Aorta (tissue), 5 donors: ENCODE measurements at places on chromosomes 11 and 22. TPM values are rescaled to one million over a fixed set of nuclear protein-coding genes. Genes with fewer than 3 reads are reported as not detected.

DNA sequence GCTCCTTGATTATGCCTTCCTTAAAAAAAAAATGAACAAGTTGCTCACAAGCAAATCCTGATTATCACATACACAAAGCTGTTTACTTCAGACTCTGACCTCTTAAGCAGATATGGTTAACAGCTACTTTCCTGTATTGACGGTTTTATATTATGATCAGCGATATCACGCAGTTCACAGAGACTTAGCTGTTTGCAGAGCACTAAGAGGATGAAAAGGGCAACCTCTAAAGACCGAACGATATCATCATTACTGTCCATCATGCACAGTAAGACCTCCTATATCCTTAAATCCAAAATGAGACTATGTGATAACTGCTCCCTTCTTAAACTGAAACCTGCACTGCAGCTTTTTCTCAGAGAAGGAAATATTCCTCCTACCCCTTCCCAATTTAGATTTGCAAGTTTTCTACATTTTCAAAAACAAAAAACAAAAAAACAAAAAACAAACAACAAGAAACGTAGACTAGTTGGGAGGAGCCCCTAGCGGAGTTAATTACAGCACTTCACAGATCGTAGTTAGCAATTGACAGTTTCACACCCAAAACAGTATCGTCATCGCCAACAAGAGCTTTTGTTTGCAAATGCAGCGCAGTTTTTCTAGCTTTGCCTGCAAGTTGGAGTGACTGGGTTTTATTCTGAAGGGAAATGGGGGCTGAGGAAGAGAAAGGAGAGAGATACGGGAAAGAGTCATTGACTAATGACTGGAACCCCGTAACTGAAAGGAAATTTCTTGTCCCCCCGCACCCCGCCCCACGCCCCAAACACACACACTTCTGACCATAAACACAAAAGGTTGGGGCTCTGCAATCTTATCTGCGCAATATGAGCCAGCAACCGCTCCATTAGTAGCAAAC, 1.2 kb downstream of the DDX6 start:
- H3K27ac ChIP-seq: peak overlapping the region; percentile 71
- no peaks in the 10 kb centered on the region for H3K36me3 ChIP-seq
- H3K4me3 ChIP-seq: peak overlapping the region; percentile 93
- no peaks in the 10 kb centered on the region for H3K27me3 ChIP-seq
- no peak for DNase-seq

GRCh38 chr11:64751136-64751535, 7.2 kb upstream of the RASGRP2 start:
- no peaks in the 10 kb centered on the region for H3K4me1 ChIP-seq
- H3K27me3 ChIP-seq: no peaks in the 10 kb centered on the region
- no peaks in the 10 kb centered on the region for H3K36me3 ChIP-seq
- DNase-seq: peak; percentile 58

- peak; percentile 85 for DNase-seq
- H3K4me3 ChIP-seq: no peak overlapping the region
- no peaks in the 10 kb centered on the region for H3K4me1 ChIP-seq
- no peaks in the 10 kb centered on the region for H3K36me3 ChIP-seq
- H3K27ac ChIP-seq: no peak overlapping the region
- H3K27me3 ChIP-seq: no peaks in the 10 kb centered on the region
These were observed 3.1 kb upstream of the MN1 start for GRCh38 chr22:27804470-27805297.

DNA sequence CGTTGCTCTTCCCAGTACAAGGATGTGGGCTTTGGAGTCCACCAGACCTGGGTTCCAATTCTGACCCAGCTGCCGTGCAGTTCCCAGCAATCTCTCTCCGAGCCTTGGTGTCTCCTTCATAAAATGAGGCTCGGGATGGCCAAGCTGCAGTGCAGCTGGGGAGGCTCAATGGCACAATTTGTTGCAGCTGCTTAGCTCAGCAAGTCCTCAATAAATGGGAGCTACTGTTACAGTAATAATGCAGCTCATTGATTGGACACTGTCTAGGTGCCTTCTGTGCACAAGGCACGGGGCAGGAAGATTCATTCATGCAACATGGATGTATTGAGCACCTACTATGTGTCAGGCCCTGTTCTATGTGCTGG, 37.1 kb downstream of the SHISAL1 start:
- no peak overlapping the region for H3K4me3 ChIP-seq
- H3K27me3 ChIP-seq: no peaks in the 10 kb centered on the region
- H3K36me3 ChIP-seq: no peaks in the 10 kb centered on the region
- H3K4me1 ChIP-seq: no peaks in the 10 kb centered on the region
- H3K27ac ChIP-seq: no peak overlapping the region
- DNase-seq: no peak

Gene SEPTIN5
- total RNA-seq: 32.5 TPM

GRCh38 chr22:19430890-19431541, 517 bp downstream of the HIRA start:
- H3K4me1 ChIP-seq: no peaks in the 10 kb centered on the region
- peak overlapping the region; percentile 98 for H3K4me3 ChIP-seq
- no peak overlapping the region for H3K27ac ChIP-seq
- H3K27me3 ChIP-seq: no peaks in the 10 kb centered on the region
- H3K36me3 ChIP-seq: peaks cover 2% of the 10 kb centered on the region
